Epithelial cell of prostate (primary cell): ENCODE measurements at places on chromosomes 4 and X.

DNA sequence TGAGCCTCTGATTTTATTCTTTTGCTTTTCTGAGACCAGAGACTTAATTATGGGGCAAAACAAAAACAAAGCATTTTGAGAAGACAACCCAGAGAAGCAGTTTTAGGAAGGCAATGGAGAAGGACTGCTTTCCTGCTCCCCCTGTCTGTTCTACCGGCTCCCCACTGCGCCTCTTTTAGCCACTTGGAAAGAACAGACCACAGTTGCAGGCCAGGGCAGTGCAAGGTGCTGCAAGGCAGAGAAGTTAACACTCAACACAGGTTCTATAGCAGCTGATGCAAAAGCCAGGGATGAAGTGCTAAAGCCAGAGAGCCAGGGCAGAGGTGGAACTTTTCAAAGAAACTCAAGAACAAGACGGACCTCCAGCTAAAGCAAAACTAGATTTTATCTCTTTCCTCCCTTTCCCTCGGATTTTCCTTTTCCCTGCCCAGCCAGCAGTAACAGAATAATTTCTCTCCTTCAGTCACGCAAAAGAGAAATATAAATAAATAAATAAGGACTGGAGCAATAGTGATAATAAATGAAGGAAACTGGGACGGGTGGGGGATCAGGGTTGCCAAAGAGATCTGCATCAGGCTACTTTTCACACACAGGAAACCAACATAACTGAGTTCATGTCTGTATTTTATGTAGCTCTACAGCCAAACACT, 10.4 kb downstream of the SH3RF1 start:
- DNase-seq, result no peak

GRCh38 chr4:22668301-22668700, 24.4 kb upstream of the GBA3 start:
- no peak for DNase-seq

GRCh38 chr4:131337936-131338335, 1811.2 kb upstream of the PCDH10 start:
- DNase-seq, result no peak

DNA sequence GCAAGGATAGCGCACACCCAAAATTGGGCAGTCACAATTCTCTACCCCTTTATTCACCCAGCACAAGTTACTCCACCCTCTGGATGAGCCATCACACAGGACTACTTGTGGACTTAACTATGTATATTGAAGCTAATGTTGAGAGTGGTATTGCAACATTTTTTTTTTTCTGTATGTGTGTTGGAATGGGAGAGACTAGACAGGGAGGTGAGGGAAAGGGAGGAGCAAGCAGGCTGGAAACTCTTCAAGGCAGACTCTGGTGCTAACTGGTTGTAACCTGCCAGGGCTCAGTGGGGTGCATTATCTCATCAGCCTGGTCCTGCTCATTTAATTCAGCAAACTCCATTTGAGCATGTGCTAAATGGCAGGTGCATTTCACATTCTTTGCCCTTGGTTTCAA, 18.4 kb upstream of the CWH43 start:
- DNase-seq, result peak; percentile 86

DNA sequence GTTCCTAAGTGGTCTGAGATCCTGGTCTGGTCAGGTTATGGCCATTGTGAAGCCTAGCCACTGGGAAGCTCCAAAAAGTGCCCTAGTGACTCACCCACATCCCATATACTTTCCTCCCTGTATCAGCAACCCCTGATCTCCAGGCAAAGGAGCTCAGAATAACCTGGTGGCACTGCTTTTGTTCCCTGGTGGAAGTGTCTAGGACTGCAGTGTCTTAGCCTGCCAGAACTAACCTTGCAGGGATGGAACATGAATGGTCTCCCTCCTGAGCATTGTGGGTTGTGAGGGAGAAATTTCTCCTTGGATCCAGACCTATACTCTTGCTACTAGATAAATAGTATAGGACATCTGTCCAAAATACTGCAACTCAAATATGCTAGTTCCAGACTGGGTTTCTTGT, 27.9 kb upstream of the WDR1 start:
- DNase-seq, result no peak
